Brain (organoid and tissue), 16 donors: ENCODE measurements at places on chromosomes 12 and 14.

DNA sequence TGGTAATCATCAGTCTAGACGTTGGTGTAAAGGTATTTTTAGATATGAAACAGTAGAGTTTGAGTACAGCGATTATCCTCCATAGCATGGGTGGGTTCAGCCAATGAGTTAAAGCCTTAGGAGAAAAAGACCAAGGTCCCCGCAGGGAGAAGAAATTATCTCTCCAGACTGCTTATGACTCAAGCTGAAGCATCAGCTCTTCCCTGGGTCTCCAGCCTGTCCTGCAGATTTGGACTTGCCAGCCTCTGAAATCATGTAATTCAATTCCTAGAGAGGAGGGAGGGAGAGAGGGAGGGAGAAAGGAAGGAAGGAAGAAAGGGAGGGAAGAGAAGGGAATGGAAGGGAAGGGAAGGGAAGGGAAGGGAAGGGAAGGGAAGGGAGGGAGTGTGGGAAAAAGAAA, 12.0 kb upstream of the DTX1 start:
- DNase-seq = no peak

GRCh38 chr12:127635838-127636237, 631.1 kb upstream of the TMEM132C start:
- DNase-seq = no peak

- no peak for DNase-seq
These were observed 162.1 kb downstream of the ADCK1 start for GRCh38 chr14:77961847-77962580.

- DNase-seq = no peak
These were observed 7.9 kb downstream of the ACADS start for GRCh38 chr12:120733574-120733973.

GRCh38 chr12:92055877-92056276, 89.8 kb downstream of the BTG1 start:
- DNase-seq = no peak

DNA sequence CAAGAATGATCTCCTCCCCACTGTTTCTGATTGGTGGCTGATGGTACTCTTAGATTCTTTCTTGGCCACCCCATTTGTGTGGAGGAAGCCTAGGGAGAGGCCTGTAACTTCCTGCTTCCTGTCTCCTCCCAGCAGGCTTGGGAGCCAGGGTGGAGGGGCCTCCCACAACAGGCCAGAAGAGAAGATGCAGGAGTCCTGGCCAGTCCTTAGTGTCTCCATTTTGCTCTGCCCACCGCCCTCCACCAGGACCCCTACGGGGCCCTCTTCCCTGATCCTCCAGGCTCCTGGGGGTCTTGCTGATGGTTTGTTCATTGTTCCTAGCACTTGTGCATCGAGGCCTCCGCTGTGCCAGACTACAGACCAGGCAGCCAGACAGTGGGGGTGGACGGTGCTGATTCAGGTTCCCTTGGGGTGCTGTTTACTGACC, 6.8 kb downstream of the TSPAN9 start:
- no peak for DNase-seq

DNA sequence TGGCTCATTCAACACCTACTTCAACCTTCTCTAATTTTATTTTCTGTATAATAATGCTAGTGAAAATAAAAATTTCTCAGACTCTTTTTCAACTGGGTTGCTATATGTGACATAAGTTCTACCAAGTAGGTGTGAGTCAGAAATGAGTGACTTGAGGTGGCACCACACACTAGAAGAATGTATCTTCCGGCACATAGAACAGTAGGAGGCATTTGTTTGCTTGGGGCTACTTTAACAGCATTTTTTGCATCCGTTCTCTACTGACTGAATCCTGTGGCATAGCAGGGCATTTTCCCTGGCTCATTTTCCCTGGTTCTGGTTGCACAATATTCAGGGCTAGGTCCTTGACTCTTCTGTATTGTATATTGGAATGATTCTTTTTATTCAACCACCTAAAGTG, 194.0 kb upstream of the SLC16A7 start:
- no peak for DNase-seq

GRCh38 chr12:42278128-42278510, 40.1 kb upstream of the YAF2 start:
- no peak for DNase-seq

DNA sequence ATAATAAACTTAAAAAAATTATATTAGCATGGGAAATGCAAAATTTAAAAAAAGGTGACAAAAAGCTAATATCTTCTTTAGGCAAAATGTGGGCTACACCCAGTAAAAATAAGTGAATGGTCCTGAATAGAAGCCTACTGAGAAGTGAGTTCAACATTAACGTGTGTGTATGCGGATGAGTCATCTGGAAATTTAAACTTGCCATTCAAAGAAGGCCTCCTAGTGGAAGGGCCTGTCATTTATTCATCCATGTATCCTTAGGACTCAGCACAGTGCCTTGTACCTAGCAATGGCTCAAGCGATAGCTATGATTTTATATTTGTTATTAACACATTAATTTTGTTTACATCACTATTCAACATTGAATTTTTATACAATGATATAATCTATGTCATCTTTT, 226.2 kb downstream of the NUBPL start:
- DNase-seq = no peak

DNA sequence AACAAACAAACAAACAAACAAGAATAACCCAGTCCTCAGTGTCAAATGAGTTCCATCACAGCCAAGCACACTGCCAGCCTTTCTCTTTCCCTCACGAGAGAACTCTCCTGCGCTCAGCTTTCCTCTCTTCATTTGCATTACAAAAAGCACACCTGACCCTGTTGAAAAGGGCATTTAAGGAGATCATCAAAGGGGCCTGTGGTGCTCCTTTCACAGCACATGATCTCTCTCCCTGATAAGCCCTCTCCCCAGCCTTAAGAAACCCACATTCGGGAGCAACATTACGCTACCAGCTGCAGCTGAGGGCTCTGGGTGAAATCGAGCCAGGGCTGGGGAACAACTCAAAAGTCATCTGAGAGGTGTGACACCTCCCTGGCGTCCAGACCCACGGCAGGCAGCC, 165.6 kb upstream of the TMCC3 start:
- DNase-seq = peak; percentile 41

DNA sequence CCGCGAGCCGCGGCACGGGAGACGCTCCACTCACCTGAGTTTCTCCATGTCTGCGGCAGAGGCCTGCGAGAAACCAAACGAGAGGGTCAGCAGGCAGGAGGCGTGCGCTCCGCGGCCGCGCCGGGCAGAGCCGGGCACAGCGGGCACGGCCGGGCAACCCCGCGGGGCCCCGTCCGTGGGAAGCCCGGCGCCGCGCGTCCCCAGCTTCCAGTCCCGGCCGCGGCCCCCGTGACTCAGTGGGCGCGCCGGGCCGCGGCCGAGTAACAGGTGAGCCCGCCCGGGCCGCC, 19.4 kb downstream of the BEGAIN start:
- DNase-seq = no peak

- DNase-seq = no peak
These were observed 310.4 kb downstream of the KCNC2 start for GRCh38 chr12:74899031-74899829.

DNA sequence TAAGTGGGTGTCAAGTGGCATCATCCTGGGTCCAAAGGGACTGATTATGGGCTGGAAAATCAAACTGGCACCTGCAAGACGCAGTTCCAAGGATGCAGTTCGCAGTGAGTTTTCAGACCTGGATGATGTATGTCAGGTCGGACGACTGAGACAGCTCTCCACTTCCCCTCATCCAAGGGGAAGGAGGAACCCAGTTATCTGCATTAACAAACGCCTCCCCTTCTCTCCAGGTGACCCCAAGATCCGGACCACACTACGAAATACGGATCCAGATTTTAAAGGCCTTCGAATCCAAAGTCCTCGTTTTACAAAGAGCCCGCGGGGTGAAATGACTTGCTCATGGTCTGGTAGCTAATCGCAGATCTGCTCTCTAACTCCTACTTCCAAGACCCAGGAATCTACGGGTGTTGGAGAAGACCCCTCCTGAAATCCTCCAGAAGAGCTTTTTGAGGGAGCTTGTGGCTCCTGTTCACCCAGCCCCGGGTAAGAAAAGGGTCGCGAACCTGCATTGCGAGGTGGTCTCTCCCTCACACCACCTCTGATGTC, 460 bp upstream of the SYNE2 start:
- DNase-seq = peak; percentile 58

DNA sequence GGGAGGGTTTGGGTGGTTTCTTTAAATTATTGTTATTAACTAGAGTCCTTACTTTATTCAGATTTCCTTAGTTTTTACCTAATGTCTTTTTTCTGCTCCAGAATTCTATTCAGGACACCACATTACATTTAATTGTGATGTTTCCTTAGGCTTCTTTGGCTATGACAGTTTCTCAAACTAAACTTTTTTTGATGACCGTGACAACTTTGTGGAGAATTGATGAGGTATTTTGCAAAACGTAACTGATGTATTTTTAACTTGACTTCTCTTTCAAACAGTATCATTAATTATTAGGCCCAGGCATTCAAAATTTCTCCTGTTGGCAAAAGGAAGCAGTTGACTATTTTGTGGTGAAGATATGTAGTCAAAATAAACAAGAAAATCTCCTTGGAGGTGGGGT, 10.5 kb downstream of the RNASE6 start:
- DNase-seq = no peak

DNA sequence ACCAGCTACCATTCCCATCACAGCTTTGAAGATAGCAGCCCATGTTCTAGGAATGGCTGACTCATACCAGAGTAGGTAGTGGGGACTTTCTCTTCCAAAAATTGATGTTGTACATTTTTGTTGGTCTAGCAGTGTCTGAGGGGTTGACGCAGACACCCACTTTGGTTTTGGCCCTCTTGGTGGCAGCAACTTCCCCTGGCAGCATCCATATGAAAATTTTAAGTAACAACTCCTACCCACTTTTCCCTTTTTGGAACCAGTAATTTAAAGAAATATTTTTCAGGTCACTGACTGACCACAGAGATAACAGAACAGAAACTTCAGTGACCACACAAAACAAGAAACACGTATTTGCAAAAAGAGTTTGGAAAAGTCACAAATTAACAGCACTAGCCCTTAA, 162.0 kb upstream of the TMCC3 start:
- DNase-seq = no peak

DNA sequence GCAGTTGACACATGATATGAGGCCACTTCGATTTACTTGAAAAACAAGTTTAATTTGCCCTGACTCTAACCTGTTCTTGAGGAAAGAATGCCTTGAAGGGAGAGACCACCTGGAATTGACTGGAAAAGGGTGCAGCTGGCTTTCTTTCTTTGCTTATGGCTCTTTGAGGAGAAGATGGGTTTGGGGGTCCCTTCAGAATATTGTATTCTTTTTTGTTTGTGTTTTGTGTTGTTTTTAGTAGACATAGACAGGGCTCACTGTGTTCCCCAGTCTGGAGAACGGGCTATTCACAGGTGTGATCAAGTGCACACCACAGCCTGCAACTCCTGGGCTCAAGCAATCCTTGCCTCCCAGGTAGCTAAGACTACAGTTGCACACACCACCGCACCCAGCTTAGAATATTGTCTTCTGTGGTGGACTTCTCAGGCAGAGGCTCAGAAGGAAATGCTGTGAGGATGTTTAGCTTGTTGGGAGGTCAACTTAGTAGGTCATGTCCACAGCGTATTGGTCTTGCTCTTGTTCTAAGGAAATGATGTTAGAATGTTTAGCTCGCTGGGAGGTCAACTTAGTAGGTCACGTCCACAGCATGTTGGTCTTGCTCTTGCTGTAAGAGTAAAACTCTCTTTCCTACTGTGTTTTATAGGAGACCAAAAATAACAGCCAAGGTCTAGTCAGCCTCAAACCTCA, 1.5 kb upstream of the NRL start:
- no peak for DNase-seq

DNA sequence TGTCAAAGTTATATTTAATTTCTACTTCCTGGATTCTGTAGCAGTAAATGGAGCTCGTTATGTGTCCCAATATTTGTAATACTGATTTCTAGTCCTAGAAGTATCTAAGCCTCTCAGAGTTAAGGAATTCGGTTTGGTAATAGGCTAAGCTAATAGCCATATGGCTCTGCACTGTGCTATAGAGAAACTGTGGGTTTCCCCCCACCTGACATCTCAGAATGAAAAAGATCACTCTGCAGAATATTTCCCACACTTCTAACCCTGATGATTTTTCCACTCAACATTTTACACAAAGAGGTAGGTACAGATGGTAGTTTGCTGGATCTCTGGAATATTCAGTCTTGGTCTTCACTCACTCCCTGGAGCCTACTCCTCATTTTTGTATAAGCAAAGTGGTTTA, 71.2 kb downstream of the BORCS5 start:
- no peak for DNase-seq

DNA sequence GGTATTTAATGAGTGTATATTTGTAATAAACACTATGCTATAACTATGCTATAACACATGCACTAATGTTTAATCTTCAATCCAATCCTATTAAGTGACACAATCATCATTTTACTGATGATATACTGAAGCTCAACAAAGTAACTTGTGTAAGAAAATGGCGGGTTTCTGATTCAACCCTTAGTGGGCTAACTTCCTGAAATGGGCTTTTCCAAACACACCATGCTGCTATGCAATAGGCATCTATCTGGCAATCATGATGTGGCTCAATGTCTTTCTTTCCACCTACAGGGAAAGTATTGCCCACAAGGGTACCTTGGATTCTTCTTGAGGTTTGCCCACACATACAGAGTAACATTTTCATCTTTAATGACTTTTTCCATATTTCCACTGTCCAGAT, 48.3 kb downstream of the DNAI7 start:
- no peak for DNase-seq

DNA sequence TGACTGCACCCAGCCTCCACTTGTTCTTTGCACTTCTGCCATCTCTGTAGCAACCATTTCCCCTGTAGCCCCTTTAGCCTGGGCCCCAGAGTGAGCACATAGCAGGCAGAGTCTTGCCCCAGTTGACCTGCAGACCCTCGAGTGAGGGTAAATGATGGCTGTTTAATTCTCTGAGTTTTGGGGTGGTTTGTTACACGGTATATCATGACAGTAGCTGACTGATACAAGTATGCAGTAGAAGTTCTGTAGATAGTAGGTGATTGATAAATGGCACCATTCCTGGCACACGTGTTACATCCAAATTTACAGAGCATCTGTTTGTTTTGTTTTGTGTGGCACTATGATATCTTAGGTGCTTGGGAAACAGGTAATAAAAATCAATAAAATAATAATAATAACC, 32.4 kb downstream of the CALM1 start:
- no peak for DNase-seq

- DNase-seq = no peak
These were observed 25.9 kb downstream of the CEP83 start for GRCh38 chr12:94433744-94434143.

- no peak for DNase-seq
These were observed 106.9 kb upstream of the CPM start for GRCh38 chr12:69039911-69040310.

- no peak for DNase-seq
These were observed 44.6 kb downstream of the DDHD1 start for GRCh38 chr14:53108292-53109104.

GRCh38 chr12:42780671-42781070, 191.1 kb upstream of the PRICKLE1 start:
- DNase-seq = no peak

DNA sequence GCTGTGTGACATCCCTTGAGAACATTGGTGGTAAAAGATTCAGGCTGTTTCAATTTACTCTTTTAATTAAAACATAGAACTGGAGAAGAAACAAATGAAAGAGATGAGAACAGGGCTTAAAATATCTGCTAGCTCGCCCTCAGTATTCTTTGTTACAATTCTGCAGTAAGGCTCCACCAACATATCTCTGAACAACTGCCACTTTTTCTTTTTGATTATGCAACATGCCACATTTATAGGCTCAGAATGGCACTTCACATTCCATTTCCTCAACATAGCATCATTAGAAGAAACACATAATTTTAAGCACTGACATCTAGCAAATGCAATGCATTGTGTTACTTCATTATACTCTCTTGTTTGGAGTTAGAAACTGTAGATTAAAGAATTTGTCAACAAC, 1315.2 kb downstream of the LRFN5 start:
- no peak for DNase-seq

- DNase-seq = no peak
These were observed 1.9 kb downstream of the RNASE7 start for GRCh38 chr14:21043974-21044618.
